ENCODE measurements at places on chromosomes 5 and 9.

DNA sequence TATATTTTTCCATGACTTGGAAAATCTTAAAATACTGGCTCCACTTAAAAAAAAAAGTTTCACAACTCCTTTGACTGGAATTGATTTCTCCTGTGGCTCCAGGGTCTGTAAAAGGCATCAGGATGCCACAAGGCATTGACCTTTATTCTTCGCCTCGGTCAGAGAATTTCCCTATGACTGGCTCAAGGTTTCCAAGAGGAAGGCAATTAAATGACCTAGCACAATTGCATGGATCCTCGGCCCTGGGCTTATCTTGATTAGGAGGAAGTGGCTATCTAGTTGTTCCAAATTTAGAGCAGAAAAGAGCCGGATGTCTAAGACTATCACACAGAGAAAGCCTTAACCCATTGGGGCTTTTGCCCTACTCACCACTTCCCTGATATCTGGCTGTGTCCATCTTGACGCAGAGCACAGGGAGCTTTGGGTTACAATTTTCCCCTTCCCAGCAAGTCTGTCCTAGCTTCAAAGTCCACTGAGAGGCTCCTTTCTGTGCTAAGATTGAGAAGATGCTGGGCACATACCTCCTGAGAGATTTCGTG is 56.9 kb upstream of the COL15A1 start:
- DNase-seq, result no peak

DNA sequence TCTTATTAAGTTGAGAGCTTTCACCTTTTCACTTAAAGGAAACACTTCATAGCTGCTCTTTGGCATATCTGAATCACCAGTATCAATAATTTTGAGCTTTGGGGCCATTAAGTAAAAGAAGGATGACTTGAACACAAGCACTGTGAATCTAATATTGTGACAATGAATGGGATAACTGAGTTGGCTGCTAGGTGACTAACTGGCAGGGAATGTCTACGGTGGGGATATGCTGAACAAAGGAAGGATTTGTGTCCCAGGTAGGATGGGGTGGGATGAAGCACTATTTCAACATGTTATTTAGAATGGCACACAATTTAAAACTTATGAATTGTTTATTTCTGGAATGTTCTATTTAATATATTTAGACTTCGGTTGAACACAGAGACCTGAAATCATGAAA is 123.6 kb downstream of the TEX10 start:
- DNase-seq, result no peak

GRCh38 chr5:170161069-170161468 is 55.4 kb downstream of the FOXI1 start:
- no peak for DNase-seq

DNA sequence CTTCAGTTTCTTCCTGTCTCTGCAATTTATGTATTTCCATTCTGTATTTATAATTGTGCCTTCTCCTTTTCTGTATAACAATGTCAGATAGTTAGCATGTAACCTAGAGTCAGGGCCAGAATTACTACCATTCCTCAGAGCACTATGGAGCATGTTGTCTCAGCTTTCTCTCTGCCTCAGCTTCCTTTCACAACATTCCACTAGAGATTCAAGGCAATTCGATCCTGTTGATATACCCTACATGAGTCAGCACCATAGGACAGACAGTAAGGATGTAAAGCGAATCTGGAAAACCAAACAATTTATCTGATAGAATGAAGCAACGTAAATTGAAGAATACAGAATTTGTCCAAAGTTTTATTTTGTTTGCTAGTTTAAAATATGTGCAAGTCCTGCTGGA is 728.3 kb upstream of the SEMA6A start:
- no peak for DNase-seq

DNA sequence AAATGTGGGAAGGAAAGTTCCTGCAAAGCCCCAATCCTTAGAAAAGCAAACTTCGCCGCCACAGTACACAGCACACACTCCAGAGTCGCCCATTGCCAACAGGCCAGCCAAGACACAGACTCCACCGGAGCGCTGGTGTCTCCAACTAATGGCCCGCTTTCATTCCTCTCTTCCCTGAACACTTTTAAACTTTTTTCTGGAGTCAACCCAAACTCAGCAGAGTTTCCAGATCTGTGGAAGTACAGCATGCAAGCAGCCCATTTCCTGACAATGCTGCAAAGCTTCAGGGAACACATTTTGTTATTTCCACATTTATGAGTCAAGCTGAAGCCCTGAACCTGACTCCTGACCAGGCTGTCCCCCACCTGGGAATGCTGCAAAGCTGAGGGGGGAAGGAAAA is 351.9 kb downstream of the NFIB start:
- DNase-seq, result no peak

GRCh38 chr5:172299916-172300439 is 16.4 kb upstream of the UBTD2 start:
- no peak for DNase-seq

DNA sequence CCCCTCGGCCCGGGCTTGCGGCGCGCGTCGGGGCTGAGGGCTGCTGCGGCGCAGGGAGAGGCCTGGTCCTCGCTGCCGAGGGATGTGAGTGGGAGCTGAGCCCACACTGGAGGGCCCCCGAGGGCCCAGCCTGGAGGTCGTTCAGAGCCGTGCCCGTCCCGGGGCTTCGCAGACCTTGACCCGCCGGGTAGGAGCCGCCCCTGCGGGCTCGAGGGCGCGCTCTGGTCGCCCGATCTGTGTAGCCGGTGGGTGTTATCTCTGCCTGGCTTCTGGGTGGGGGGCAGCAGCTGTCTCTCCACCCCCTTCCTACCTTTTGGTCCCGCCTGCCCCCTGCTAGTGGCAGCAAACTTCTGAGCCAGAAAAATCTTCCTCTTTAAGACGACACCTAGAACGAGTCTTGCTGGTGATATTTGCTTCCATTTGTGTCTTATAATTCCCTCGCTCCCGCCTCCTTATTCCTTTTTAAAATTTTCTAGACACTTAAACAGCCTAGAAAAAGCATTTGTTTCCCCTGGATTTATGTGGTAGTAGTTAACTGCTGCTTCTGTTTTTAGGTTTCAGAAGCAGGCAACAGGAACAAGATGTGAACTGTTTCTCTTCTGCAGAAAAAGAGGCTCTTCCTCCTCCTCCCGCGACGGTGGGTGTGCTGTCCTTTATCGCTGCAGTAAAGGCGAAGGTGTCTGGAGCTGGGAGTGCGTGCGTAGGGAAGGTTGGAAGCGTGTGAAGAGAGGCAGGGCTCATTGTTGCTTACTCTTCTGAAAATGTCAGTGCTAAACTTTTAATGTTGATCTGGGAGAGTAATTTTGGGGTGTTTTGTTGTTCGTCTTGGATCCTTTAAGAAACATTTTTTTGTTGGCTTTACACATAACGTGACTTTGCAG is 554 bp downstream of the JAK2 start:
- peak; percentile 39 for DNase-seq

DNA sequence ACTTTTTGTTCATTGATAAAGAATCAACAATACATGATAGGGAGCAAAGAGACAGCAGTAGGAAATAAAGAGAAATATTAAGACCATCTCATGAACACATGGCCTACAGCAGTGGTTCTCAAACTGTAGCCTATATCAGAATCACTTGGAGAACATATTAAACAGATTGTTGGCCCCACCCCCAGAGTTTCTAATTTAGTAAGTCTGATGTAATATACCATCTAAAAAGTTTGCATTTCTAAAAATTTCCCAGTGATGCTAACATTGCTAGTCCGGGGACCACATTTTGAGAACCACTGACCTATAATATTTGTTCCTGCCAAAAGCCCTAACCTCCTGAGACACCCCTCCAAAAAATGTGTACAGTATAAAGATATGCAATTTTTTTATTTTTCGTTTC is 306.2 kb upstream of the NREP start:
- DNase-seq, result no peak

- no peak for DNase-seq
Measured at GRCh38 chr9:123310551-123311249, 42.3 kb upstream of the STRBP start.

GRCh38 chr9:5688109-5688508 is 59.2 kb downstream of the RIC1 start:
- no peak for DNase-seq

DNA sequence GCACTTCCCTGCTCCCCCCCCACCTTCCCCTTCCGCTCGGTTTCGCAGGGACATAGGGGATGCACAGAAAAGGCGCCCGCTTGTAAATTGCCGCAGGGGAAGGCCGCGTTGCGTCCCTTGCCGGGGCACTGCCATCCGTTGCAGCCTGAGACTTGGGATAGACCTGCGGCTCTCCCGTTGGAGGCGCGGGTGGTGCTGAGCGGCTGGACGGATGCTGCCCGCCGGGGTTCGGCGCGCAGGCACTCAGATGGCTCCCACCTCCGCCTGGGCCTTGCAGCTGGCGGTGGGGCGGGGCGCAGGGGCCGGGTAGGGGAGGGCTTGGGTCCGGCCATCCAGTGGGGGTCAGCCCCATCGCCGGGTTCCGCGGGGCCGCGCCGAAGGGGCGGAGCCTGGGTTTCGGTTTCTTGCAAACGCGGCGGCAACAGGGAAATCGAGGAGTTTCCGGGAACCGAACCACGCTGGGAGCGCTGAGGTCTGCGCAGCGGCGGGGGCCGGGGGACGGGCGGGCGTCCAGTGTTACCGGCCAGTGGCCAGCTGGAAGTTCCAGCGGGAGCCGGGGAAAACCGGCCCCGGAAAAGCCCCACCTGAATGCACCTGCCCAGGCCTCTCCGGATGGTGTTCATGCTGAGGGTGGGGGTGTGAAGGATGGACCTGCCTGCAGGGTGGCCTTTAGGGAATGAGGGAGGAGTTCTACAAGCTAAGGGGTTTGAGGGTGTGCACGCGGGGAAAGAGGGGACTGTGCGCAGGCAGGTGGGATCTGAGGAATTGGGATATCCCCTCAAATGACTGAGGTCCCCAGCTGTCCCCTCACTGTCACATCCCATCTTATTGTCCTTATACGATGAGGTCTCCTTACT is 6.3 kb upstream of the IRF1 start:
- DNase-seq, result peak; percentile 66

- DNase-seq, result no peak
Measured at GRCh38 chr9:124370896-124371582, 44.2 kb downstream of the PSMB7 start.

DNA sequence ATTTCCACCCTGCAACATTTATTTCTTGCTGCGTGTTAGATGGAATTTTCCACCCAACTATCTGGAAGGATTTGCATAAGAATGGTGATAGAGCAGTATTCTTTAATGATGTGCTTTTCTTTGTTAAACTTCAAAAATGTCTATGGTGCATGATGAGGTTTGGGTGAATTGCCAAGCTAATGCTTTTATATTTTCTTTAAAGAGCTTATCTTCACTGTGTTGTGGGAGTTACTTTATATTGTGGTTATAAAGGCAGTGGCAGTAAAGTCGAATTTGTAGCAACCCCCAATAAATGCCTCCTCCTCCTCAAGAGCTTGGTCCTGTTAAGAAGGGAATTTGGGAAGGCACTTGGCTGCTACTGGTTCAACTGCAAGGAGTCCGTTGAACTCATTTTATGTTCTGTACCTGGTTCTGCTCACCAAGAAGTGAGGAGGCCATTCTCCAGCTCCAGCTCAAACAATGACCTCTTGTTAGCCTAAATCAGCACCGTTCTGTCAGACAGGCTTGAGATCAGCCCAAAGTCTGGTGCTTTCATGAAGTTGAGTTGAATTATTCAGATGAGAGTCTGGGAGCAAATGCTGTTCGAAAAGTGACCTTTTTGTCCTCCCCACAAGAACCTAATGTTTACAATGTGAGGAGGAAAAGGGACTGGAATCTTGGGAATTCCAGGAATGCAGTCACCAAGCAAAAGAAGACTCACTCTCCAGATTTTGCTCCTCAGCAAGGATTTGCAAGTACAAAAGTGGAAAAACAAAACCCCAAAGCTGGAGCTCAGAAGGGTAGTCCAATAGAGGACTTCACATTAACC is 217.0 kb downstream of the TMEM38B start:
- DNase-seq, result no peak

DNA sequence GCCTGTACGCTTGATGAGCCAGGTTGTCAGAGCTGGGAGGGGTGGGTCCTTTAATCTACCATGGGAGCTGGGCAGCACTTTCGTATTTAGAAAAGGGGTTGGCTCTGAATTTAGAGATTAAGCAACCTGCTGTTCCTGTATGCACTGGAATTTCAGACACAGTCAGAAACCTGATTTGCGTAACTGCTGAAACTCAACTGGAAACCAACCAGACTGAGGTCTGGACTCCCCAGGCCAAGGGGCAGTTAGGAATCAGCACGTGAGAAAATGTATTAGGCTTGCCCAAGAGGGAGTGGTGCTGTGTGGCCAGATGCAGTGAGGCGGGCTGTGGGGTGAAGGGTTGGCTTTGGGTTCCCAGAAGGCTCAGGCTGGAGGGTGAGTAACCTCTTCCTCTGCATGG is 235.0 kb downstream of the GOLPH3 start:
- DNase-seq, result no peak

- DNase-seq, result no peak
Measured at GRCh38 chr5:133269691-133270090, 217.9 kb downstream of the HSPA4 start.

- DNase-seq, result no peak
Measured at GRCh38 chr9:96363175-96363967, 20.1 kb downstream of the SLC35D2 start.

GRCh38 chr9:130635306-130635705 is 29.1 kb upstream of the PRDM12 start:
- DNase-seq, result no peak

GRCh38 chr9:13113216-13113615 is 166.3 kb downstream of the MPDZ start:
- DNase-seq, result no peak

- DNase-seq, result no peak
Measured at GRCh38 chr9:117744369-117744768, 40.2 kb downstream of the TLR4 start.

- no peak for DNase-seq
Measured at GRCh38 chr5:53369681-53370080, 110.7 kb upstream of the FST start.

DNA sequence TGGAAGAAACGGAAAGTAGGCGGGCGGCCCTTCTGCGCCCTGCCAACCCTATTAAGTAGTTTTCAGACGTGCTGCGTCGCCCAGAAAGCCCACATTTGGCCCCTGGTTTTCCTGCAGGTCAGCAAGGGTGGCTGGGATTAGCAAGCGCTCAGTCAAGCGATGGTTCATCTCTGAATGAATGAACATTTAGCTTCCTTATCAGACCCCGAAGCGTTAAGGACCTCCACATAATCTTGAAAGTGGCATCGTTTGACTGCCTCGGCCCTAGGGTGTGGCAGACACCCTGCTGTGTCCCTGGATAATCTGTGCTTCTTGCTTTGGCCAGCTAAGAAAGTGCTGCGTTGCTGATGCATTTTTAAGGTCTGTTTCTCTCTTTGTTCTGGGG is 684 bp downstream of the TOR1B start:
- DNase-seq, result no peak

- no peak for DNase-seq
Measured at GRCh38 chr5:2276101-2276500, 393.4 kb upstream of the IRX4 start.
